Stimulated activated CD4-positive, alpha-beta T cell treated with anti-CD3 and anti-CD28 coated beads, Interleukin-4, amount 100 ng/mL, for 48 hours (primary cell): ENCODE measurements at places on chromosomes 5 and 9.

- DNase-seq, result no peak
These were observed at the start of the genes BHMT2 and DMGDH for GRCh38 chr5:79069488-79070349. Gene BHMT2 (plus strand): TSS chr5:79069767. CDS start chr5:79069783, 16 bp downstream. Gene DMGDH (minus strand): TSS chr5:79069674. CDS start chr5:79069620, 54 bp downstream.

- DNase-seq, result no peak
These were observed 61.2 kb downstream of the TMEM232 start for GRCh38 chr5:110665184-110665726.

- no peak for DNase-seq
These were observed 136.5 kb downstream of the EFNA5 start for GRCh38 chr5:107533910-107534876.

DNA sequence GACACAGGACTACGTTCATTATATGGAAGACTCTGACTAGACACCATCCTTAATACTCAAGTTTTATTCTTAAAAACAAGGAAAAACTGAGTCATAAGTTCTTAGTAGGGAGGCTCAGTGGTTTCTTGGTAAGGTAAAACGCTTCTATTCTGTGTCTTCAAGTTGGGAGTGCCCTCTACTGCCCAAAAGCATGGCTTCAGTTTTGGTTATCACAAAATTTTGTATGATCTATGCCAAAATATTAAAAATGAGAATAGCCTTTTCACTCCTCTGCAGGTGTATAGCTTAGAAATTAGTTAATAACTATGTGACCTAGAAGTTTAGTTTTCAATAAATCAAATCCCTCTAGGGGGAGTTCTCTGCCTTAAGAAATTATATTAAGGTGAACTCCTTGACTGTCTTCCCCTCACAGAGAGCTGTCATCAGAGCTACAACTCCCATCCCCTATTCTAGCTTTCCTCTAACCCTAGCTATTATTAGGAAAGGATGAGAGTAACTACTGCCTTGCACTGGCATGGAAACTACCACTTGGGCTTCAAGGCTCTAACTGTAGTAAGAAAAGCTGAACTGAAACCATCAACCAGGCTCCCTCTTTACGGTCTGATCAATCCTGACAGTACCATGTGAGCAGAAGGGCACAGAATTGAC lies 189.7 kb downstream of the GNAQ start:
- no peak for DNase-seq

- DNase-seq, result no peak
These were observed 1.6 kb downstream of the NINJ1 start for GRCh38 chr9:93132287-93132927.

DNA sequence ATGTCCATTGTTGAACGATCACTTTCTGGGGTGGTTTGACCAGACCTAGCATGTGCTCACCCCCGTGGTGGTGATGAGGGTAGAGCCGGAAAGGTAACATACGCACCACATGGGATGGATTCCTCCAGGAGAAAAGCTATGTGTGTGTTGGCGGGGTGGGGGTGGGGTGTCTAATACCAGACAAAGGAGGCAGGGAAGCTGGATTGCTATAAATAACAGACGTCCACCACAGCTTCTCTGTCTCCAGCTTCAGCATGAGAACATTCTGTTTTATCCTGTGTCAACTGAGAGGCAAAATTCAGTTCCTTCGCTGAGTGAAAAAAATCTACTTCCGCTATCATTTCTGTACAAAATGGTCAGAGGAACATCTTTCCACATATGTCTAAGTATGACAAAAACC lies 151.0 kb downstream of the PCSK1 start:
- no peak for DNase-seq
